NCI-H1092 (cell line): ENCODE measurements at places on chromosomes 5 and 9.

DNA sequence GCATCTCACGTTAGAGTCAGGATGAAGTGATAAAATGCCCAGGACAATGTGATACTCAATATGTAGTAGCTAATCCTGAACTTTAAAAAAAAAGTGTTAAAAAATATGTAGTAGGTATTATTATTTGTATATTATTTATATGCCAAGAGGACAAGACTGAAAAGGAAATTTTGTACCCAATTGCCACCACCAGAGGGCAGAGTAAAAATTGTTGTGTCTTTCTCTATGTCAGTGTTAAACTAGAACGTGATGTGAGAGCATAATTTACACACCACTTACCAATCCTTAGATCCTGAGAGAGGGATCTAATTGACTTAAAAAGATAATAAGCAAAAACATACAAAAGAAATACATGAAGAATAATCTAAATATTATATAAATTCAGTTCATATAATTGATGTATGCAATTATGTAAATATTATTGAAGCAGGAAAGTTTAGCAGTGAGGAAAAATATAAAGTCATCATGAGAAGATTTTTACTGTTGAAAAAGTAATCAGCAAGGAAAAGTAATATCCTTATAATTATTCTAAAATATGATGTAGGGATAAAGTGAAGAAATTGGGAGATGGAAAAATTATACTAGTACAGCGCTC, 288.9 kb downstream of the RAB3C start:
- peak; percentile 4 for DNase-seq

DNA sequence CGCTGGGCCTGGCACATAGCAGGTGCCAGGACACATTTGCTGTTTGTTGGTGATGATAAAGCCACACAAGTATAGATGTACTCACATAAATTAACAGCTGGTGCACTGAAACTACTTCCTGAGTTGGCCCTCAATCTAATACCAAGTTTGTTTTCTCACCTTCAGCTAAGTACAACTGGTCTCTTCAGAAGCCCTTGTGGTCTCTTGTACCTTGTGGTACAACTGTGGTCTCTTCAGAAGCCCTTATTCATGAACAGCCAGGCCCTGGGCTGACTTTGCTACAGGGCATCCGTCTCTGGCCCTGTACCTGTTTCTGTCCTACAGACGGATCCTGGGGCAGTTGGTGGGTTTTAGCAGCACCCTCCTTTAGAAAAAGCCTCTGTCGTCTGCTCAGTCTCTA, 81.5 kb downstream of the DAB2IP start:
- no peak for DNase-seq

DNA sequence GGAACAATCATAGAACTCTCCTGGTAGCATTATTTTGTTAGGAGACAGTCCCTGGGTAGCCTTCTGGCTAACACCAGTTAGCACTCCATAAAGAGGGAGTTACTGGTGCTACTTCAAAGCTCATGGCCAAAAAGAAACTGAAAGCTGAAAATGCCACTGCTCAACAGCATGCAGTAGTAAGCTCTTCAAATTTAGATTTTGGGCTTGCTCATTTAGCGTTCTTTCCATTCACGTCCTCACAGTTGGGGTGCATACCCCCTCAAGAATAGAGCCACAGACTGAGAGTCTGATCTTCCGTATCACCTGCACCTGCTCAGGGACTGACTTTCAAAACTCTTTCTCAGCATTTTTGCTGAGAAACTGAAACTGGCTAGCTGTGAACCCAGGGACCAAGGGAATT, 24.7 kb downstream of the NTRK2 start:
- no peak for DNase-seq

GRCh38 chr5:24963611-24964010, 318.8 kb upstream of the CDH10 start:
- no peak for DNase-seq

GRCh38 chr5:16854351-16854750, 81.7 kb downstream of the MYO10 start:
- no peak for DNase-seq
